ENCODE measurements at places on chromosomes 16 and 17. TPM values are rescaled to one million over a fixed set of nuclear protein-coding genes. Genes with fewer than 3 reads are reported as not detected.

FAM20A gene
- 50.7 TPM for total RNA-seq

P3H4 gene
- total RNA-seq: 15.1 TPM

KRTAP4-1 gene
- total RNA-seq: not detected

SDR42E2 gene
- not detected for total RNA-seq

HOXB8 gene
- total RNA-seq: not detected

SCNN1G gene
- 12.9 TPM for total RNA-seq

KRT38 gene
- total RNA-seq: not detected

KRTAP1-1 gene
- total RNA-seq: not detected

MAP3K14 gene
- 14.0 TPM for total RNA-seq

ZG16 gene
- total RNA-seq: not detected

OTOA gene
- 2.1 TPM for total RNA-seq

TMEM92 gene
- total RNA-seq: 4.9 TPM

SGCA gene
- 19.7 TPM for total RNA-seq

TCAP gene
- total RNA-seq: 2.3 TPM

ENPP7 gene
- total RNA-seq: not detected

ABCC12 gene
- total RNA-seq: not detected

CCL22 gene
- not detected for total RNA-seq

MARCHF10 gene
- total RNA-seq: 1.4 TPM

ATAD5 gene
- 1.6 TPM for total RNA-seq

ITGAE gene
- 27.5 TPM for total RNA-seq

CRYM gene
- total RNA-seq: 5.2 TPM

SERPINF2 gene
- 24.5 TPM for total RNA-seq

KRT27 gene
- total RNA-seq: 1.4 TPM

ETV4 gene
- 3.5 TPM for total RNA-seq

TPSG1 gene
- 0.61 TPM for total RNA-seq

CYB5D1 gene
- total RNA-seq: 5.2 TPM

PIMREG gene
- 0.77 TPM for total RNA-seq

TPSD1 gene
- 4.3 TPM for total RNA-seq

TMIGD1 gene
- not detected for total RNA-seq

TVP23C gene
- 16.1 TPM for total RNA-seq

TSPAN10 gene
- total RNA-seq: 0.61 TPM

RGS11 gene
- 3.5 TPM for total RNA-seq

TP53TG3B gene
- total RNA-seq: not detected

SCGB1C2 gene
- not detected for total RNA-seq

UMOD gene
- total RNA-seq: not detected
